Neural crest cell (in vitro differentiated cells): ENCODE measurements at places on chromosomes 13 and 19. TPM values are rescaled to one million over a fixed set of nuclear protein-coding genes. Genes with fewer than 3 reads are reported as not detected.

PNMA8B gene
- total RNA-seq, result 4.6 and 5.3 TPM in 2 replicates

CYP4F8 gene
- not detected in 2 replicates for total RNA-seq

B3GLCT gene
- total RNA-seq, result 15.1 and 16.8 TPM in 2 replicates

DNA sequence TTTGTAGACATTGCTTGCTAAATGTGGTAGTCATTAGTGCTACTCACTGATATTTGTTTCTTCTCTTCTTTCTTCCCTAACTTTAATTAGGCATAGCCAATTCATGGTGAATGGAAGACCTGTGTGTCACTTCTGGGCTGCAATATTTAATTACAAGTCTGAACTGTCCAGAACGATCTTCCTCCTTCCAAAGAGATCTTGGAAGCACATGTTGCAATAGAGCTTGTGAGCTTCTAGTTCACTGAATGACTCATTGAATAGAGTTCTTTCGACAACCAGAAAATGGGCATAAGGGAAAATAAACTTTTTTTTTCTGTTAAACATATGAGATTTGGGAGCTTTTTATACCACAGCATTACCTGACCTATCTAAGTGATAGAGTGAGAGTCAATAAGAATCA is 1264.6 kb downstream of the PCDH9 start:
- H3K27me3 ChIP-seq, result no peaks in the 10 kb centered on the region
- H3K36me3 ChIP-seq, result no peaks in the 10 kb centered on the region
- DNase-seq, result no peak
- no peak overlapping the region for H3K4me3 ChIP-seq
- no peaks in the 10 kb centered on the region for H3K4me1 ChIP-seq

KLK12 gene
- total RNA-seq, result not detected in 2 replicates

DNA sequence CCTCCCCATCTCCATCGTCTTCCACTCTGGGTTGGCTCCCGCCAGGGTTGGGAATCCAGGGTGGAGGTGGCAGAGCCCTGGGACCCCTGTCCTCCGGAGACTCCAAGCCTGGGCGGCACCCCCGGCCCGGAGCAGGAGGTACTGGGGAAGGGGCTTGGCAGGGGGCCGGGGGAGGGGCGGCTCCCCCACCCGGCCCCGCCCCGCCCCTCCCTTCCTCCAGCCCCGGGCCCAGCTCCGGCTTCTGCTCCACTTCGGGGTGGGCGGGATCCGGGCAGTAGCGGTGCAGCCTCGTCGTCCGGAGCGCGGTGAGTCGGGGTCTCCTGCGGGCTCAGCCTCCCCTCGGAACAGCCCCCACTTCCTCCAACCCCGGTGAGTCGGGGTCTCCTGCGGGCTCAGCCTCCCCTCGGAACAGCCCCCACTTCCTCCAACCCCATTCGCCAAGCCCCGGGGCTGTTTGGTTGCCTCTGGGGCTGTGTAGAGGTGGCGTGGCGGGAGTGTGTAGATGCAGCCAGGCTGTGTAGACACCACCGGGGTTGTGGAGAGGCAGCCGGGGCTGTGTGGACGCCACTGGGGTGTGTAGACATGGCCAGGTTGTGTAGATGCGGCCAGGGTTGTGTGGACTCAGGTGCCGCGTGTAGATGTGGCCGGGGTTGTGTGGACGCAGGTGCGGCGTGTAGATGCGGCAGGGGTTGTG is at the start of gene TMPRSS9:
Gene TMPRSS9, plus strand, starts transcription at position 274 of the 694 bp plus-strand sequence. CDS start 29,521 bp downstream, outside the sequence.
- no peaks in the 10 kb centered on the region for H3K36me3 ChIP-seq
- no peak for DNase-seq
- peak within 1 kb of the TSS; percentile 72 for H3K4me3 ChIP-seq
- H3K27me3 ChIP-seq, result peaks cover 27% of the 10 kb centered on the region

GRCh38 chr19:7294558-7295212 is 471 bp upstream of the INSR start:
- DNase-seq, result peak; percentile 32
- H3K4me3 ChIP-seq, result peak overlapping the region; percentile 78
- peak overlapping the region; percentile 27 for H3K27ac ChIP-seq
- H3K36me3 ChIP-seq, result no peaks in the 10 kb centered on the region

GRCh38 chr19:55472463-55472862 is 4.0 kb upstream of the ZNF628 start:
- H3K4me1 ChIP-seq, result peaks cover 22% of the 10 kb centered on the region
- H3K36me3 ChIP-seq, result no peaks in the 10 kb centered on the region
- peaks cover 4% of the 10 kb centered on the region for H3K27me3 ChIP-seq
- H3K4me3 ChIP-seq, result no peak overlapping the region
- DNase-seq, result no peak
- no peak overlapping the region for H3K27ac ChIP-seq

- peaks cover 21% of the 10 kb centered on the region for H3K4me1 ChIP-seq
- no peak overlapping the region for H3K27ac ChIP-seq
Observed at GRCh38 chr19:2952953-2953481, 8.2 kb upstream of the ZNF77 start.

DNA sequence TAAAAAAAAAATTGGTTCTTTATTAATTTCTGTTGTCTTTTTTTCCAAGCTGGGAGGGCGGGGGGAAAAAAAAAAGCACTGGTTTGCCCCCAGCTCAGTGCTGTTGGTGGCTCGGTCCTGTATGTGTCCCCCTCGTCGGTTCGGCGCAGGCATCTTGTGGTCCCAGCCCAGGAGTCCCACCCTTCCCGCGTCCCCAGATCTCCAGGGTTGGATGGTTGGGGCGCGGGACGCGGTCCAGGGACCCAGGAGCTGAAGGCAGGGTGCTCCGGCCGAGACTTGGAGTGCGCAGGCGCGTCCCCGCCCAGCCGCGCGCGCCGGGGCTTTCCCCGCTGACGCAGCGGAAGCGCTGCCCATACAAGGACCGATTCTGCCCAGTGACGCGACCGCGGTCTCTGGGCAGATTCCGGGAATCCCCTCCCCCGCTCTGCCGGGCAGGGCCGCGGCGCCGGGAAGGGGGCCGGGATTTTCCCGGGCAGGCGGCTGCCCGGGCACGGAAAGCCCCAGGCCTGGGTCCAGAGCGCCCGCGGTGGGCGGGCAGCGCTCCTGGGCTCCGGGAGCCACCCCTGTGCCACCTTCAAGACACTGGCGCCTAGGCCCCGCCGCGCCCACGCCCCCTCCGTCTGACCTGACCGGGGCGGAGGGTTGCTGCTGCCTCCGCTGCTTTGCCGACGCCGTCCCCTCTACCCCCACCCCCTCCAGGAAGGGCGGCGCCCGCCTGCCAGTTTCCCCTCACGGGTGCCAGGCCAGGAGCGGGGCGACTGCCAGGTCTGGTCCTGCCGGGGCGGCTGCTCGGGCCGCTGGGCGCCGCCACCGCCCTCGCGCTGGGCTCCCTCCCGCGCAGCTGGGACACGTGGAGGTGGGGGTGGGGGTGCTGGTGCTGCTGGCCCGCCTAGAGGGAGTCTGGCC is 2.3 kb downstream of the JUNB start:
- H3K27me3 ChIP-seq, result peaks cover 18% of the 10 kb centered on the region
- DNase-seq, result peak; percentile 81
- H3K4me1 ChIP-seq, result peaks cover 44% of the 10 kb centered on the region

GRCh38 chr13:44334751-44335150 is 38.9 kb upstream of the SERP2 start:
- no peak overlapping the region for H3K4me3 ChIP-seq
- H3K27ac ChIP-seq, result no peak overlapping the region
- H3K27me3 ChIP-seq, result no peaks in the 10 kb centered on the region
- no peaks in the 10 kb centered on the region for H3K36me3 ChIP-seq
- H3K4me1 ChIP-seq, result peaks cover 11% of the 10 kb centered on the region

DNA sequence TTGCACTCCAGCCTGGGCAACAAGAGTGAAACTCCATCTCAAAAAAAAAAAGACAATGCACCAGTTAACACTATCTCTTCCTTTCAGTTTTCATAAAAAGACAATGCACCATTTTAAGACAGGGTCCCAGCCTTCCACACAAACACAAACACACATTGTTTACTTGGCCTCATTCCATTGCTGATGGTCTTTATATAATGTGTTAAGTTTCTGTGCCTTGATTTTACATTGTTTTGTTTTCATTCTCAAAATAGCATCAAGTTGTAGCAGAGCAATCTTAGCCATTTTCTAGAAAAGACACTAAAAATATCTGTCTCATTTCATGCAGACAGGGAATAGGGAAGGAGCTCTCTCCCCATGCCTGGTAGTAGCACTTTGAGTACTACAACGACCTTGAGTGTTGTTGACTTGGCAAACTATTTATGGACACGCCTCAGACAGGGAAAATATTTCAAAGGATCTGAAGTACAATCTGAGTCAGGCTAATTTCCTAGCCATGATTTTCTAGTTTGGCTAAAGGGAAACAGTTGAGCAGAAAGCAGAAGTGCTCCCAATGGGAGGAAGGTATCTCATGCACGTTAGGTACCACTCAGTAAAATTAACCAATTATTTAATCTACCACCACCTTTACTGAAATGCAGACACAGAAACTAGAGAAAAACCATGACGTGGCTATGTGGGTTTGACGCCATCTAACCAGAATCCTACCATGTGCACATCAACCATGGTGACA is 120.6 kb downstream of the ABCC4 start:
- peaks cover 11% of the 10 kb centered on the region for H3K4me1 ChIP-seq
- H3K4me3 ChIP-seq, result no peak overlapping the region
- H3K27ac ChIP-seq, result no peak overlapping the region
- no peak for DNase-seq
- H3K27me3 ChIP-seq, result no peaks in the 10 kb centered on the region
- peaks cover 22% of the 10 kb centered on the region for H3K36me3 ChIP-seq

DNA sequence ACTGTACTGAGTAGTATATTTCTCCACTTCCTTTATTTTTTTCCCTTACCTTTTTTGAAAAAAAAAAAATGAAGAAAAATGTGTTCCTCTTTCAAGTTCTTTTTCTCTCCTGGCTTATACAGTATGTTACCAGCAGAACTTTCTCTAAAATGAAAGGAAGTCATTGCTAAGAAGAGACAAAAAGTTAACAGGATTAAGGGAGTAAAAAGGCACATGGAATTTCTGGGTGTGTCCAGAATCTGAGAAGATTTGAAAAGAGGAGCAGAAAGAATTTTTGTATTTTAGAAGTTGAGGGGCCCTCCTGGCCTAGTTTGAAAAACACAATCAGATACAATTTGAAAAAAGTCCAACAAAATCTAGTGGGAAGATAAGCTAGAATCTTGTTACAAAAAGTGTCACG is 21.0 kb upstream of the TRIM13 start:
- no peaks in the 10 kb centered on the region for H3K27me3 ChIP-seq
- H3K36me3 ChIP-seq, result no peaks in the 10 kb centered on the region
- DNase-seq, result no peak
- H3K27ac ChIP-seq, result no peak overlapping the region
- H3K4me1 ChIP-seq, result no peaks in the 10 kb centered on the region
- no peak overlapping the region for H3K4me3 ChIP-seq

DNA sequence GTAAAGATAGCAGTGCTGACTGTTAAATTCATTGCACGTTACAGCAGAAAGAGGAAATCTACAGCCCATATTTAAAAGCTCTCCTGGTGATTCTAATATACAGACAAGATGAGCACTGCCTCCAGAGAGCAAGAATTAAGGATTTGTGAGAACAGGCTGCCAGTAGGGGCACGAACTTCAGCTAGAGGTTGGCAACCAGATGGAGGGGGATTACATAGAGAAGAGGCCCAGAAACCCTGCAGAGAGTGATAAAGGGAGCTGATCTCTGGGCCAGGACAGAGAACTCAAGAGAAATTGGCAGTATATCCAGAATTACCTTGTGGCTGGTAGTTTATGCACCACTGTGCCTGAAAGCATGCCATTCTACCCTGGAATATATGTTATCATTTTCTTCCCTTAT is 144.8 kb downstream of the UFM1 start:
- H3K4me3 ChIP-seq, result no peak overlapping the region
- no peaks in the 10 kb centered on the region for H3K4me1 ChIP-seq
- H3K36me3 ChIP-seq, result no peaks in the 10 kb centered on the region

DNA sequence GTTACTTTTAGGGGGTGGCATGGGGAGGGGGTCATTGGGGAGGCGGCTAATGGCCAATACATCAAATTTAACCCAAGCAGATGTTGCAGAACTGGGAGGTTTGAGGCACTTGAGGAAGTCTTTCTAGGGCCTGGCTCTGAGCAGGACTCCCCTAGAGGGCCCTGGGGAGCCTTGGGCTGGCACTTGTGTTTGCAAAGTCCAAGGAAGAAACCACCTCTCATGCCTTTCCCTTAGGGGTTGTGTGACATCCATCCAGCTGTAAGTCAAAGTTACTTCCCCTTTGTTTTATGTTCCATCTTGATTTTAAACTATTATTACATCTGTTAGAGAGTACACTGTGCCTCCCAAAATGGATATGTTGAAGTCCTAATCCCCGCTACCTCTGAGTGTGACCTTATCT is 159.9 kb downstream of the KATNAL1 start:
- no peaks in the 10 kb centered on the region for H3K36me3 ChIP-seq
- no peak overlapping the region for H3K4me3 ChIP-seq

DNA sequence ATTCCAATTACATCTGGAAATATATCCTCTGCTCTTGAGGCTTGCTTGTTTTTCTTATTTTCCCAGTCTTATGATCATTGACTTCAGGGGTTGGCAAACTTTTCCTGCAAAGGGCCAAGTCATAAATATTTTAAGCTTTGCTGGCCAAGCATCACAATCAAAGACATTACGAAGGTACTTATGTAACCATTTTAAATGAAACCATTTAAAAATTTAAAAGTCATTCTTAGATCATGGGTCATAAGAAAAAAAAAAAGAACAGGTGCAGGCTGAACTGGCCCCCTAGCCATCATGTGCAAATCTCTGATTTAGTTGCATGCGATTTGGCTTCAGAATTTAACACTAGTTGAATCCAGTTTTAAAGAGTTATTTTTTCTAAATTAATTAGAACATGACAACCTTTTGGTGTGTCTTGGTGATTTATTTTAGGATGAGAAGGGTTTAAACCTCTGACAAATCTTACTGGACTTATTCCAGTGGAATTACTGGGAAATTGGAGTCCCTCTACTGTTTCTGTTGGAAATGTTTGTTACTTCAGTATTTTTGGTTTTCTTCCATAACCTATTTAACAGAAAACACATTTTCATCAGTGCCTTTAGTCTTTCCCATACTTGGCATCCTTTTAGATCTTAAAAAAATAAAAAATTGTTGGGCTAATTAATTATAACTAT is 148.1 kb downstream of the NHLRC3 start:
- no peak for DNase-seq
- no peaks in the 10 kb centered on the region for H3K36me3 ChIP-seq
- no peak overlapping the region for H3K27ac ChIP-seq
- H3K27me3 ChIP-seq, result no peaks in the 10 kb centered on the region
- H3K4me1 ChIP-seq, result no peaks in the 10 kb centered on the region

ZIC5 gene
- total RNA-seq, result 6.3 and 6.7 TPM in 2 replicates

IFNL1 gene
- not detected in 2 replicates for total RNA-seq

DNA sequence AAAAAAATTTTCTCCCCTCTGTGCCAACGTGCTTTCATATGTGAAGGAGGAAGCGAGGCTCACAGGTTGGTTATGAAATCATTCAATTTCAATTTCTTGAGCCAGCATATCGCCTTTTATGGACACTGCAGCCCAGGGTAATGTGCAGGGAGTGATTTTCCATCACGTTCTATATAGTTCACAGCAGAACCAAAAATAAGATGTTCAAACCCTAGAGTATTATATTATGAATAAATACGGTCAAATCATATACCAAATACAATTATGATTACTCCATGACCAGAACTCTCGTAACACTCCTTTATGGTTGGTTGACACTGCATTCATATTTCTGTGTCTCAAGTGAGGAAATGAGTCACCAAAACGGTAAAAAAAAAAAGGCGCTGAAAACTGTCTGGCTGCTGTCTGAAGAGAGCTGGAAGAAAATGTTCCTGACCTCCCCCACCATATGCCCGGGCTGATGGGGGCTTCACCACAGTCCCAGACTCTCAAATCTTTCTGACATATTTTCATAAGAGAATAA is 75.8 kb upstream of the UBAC2 start:
- no peaks in the 10 kb centered on the region for H3K27me3 ChIP-seq
- no peaks in the 10 kb centered on the region for H3K36me3 ChIP-seq
- no peak overlapping the region for H3K4me3 ChIP-seq
- no peak overlapping the region for H3K27ac ChIP-seq
- DNase-seq, result no peak

FREM2 gene
- 16.5 and 17.9 TPM in 2 replicates for total RNA-seq
